Spinal cord (tissue), 10 donors: ENCODE measurements at places on chromosomes 7 and 10.

DNA sequence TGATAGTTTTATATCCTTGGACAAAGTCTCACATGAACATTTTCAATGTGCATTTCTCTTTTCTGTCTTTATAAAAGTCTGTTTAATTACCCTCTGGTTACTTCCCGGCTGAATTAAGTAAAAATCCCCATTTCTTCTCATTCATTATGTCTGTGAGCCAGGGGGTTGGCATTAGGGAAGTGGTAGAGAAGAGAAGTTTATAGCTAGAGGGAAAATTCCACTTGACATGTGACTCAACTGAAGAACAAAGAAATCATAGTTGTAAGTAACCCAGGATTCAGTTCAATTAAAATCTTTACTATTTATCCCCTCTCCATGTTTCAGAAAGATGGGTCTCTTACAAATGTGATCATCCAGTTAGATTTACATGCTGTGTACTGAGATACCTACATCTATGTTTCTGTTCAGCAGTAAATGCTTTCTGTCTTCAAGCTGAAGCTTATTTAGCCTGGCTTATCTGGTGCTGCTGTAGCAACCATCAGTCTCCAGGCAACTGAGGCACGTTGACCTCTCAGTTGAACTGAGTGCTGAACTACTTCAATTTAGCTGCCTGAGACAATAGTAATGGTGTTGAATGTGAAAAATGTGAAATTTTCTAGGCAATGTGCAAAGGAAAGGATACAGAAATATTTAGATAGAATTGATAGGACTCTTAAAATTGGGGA, 181.6 kb downstream of the MLLT10 start:
- DNase-seq, result no peak

GRCh38 chr7:82317760-82318159, 125.8 kb downstream of the CACNA2D1 start:
- DNase-seq, result no peak

DNA sequence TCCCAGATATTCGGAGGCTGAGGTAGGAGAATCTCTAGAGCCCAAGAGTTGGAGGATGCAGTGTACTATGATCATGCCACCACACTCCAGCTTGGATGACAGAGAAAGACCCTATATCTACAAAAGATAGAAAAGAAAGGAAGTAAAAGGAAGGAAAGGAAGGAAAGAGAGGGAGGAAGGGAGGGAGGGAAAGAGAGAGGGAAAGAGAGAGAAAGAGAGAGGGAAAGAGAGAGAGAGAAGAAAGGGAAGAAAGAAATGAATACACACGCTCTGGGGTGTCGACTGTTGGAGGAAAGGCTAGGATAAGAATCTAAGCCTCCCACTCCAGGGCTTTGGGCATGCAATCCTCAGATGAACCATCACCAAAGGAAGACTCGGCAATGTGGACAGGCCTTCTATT, 69.9 kb downstream of the PARD3 start:
- DNase-seq, result no peak

GRCh38 chr10:96390460-96390864, 31.7 kb upstream of the OPALIN start:
- peak; percentile 79 for DNase-seq

- no peak for DNase-seq
Measured at GRCh38 chr7:5379546-5379945, 44.1 kb downstream of the TNRC18 start.

DNA sequence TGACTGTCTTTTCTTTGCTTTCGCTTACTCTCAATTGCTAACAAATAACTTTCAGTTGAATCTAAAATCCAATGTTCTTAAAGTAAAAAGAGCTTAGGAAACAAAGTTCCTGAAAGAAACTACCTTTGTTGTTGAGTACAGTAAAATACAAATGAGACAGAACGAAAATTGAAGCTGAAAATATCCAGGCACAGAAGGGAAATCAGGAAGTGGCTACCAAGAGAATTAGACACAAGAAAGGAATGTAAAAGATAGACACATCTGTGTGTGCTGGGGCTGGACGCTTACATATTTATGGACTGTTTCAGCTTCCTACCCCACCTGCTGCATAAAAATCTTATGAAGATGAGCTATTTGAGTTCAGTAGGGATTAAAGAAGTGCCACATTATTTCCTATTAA, 161.7 kb upstream of the PLXDC2 start:
- no peak for DNase-seq

GRCh38 chr10:91713461-91714072, 80.7 kb upstream of the PPP1R3C start:
- DNase-seq, result no peak

DNA sequence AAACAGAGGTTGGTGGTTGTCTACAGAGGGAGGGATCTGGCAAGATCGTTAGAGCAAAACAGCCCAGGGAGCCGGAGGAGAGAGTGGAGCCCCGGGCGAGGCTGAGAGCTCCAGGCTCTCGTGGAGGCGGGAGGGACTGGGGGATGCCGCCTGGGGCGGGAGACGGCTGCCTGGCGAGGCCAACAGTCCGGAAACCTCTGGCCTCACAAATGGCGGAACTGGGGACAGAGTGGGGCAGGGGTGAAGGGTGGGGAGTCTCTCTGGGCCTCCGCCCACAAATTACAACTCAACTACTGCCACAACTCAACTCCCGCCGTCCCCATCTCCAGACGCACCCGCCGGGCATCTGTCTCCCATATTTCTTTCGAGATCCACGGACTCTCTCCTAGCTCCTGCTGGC, 47.7 kb downstream of the CLEC2L start:
- no peak for DNase-seq

- no peak for DNase-seq
Measured at GRCh38 chr10:78862328-78862640, 206.5 kb upstream of the ZMIZ1 start.

GRCh38 chr10:112898540-112899390, 51.3 kb upstream of the TCF7L2 start:
- no peak for DNase-seq

DNA sequence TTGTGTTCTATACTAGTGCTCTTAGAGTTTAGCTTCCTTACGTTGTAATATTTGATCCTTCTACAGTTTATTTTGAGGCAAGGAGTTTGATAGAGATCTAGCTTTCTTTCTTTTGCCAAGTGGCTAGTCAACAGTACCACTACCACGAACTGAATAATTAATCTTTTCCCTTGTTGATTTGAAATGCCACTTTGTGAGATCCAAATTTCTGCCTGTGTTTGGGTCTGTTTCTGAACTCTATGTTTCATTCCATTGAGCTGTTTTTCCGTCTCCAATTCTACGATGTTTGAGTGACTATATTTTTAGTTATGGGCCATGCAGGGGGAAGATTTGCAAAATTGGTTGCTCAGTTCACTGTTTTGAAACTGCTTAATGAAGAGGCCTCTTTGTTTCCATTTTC, 134.7 kb downstream of the KIAA1217 start:
- DNase-seq, result no peak

DNA sequence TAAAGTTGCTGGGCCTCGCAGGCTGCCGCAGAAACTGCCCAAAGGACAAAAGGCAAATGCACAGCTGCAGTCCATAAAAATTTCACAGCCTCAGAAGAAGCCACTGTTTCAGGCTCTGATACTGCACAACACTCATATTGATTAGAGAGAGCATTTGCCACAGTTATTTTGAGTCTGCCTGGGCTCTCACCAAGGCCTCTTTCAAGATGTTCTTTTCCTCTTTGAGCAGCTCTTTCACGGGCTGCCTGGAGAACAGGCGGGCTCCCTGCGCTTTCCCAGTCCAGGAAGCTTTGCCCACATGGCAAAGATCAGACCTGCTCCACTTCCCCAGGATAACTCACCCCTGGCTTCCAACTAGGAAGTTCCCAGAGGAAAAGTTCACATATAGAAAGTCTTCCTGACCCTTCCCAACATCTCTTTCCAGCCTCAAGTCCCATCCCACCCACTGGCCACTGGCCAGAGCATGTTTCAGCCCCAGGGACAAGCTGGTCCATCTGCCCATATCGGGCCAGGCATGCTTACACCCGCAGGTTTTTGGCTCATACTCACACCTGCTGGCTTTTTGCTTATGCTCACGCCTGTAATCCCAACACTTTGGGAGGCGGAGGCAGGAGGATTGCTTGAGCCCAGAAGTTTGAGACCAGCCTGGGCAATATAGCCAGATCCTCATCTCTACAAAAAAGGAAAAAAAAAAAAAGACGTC, 3.3 kb downstream of the SLIT1 start:
- DNase-seq, result no peak

- peak; percentile 87 for DNase-seq
Measured at GRCh38 chr7:128459394-128459878, 3.8 kb downstream of the HILPDA start.

DNA sequence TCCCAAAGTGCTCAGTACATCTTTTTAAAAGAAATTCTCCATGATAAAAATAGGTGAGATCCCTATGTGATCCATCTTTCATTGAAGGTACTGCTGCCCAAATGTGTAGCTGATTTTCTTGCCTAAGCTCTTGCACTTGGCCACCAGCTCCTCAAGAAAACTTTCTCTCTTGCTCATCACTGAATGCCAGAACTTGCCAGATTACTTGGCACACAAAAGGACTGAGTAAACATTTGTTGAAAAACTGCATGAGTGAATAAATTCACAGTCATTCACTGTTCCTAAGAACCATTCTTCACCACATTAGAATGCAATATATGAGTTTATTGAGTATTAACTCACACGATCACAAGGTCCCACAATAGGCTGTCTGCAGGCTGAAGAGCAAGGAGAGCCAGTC, 99.9 kb downstream of the TRIL start:
- no peak for DNase-seq

DNA sequence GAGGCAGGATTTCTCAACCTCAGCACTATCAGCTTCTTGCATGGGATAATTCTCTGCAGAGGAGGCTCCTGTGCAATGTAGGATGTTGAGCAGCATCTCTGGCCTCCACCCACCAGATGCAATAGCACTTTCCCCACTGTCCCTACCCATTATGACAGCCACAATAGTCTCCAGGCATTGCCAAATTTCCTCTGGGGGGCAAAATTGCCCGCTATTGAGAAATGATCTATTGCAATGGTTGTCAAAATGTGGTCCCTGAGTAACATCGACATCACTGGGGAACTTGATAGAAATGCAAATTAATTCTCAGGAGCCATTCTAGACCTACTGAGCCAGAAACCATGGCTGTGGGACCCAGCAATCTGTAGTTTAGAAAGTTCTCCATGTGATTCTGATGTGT, 7.0 kb downstream of the KCNK18 start:
- DNase-seq, result no peak

GRCh38 chr7:131325179-131325840, 2.4 kb upstream of the MKLN1 start:
- DNase-seq, result no peak

- no peak for DNase-seq
Measured at GRCh38 chr10:83925133-83925532, 214.2 kb upstream of the GHITM start.

- DNase-seq, result no peak
Measured at GRCh38 chr7:105281966-105282365, 106.8 kb downstream of the SRPK2 start.

DNA sequence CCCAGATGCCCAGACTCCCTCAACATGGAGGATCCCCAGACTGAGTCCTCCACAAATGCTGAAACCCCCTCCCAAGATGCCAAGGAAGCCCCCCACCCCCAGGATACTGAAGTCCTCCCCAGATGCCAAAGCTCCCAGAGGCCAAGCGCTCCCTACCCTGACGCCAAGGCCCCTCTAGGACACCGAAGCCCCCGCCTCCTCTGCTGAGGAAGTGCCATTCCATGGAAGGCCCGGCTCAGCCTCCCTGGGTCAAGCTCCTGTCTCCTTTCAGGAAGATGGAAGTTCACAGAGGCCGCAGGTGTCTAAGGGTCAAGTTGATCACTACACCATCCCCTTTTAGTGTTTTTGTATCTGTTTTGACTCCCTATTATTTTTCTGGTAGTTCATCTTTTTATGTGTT, 606.8 kb downstream of the DNAJB6 start:
- no peak for DNase-seq

- peak; percentile 63 for DNase-seq
Measured at GRCh38 chr7:69847921-69848612, 249.8 kb downstream of the AUTS2 start.

- DNase-seq, result no peak
Measured at GRCh38 chr7:39091774-39092173, 114.1 kb downstream of the POU6F2 start.

DNA sequence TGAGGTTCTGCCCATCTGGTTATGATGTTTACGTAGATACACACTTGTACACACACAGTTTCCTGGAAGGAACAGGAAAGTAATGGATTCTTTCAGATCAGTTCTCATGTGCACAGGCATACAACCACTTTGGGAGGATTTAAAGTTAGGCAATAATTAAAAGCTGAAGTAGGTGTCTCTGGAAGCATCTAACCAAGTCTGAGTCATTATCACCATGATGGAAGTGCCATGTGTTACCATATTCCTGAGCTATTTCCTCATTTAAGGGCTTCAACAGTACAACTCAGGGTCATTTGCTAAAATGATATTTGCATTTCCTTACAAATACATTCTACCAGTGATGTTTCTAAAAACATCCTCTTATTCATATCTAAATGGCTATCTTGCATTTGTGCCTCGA, 41.4 kb upstream of the BET1 start:
- DNase-seq, result no peak

GRCh38 chr7:25375805-25376600, 147.7 kb upstream of the NPVF start:
- DNase-seq, result no peak

- no peak for DNase-seq
Measured at GRCh38 chr10:24153031-24153430, 55.9 kb upstream of the KIAA1217 start.

- no peak for DNase-seq
Measured at GRCh38 chr10:70558871-70559810, 43.4 kb downstream of the PRF1 start.

- DNase-seq, result no peak
Measured at GRCh38 chr10:75919913-75920312, 488.5 kb downstream of the LRMDA start.

- DNase-seq, result no peak
Measured at GRCh38 chr7:147664541-147664940, 926.0 kb upstream of the C7orf33 start.

- DNase-seq, result no peak
Measured at GRCh38 chr7:137399827-137400823, 56.6 kb upstream of the PTN start.

DNA sequence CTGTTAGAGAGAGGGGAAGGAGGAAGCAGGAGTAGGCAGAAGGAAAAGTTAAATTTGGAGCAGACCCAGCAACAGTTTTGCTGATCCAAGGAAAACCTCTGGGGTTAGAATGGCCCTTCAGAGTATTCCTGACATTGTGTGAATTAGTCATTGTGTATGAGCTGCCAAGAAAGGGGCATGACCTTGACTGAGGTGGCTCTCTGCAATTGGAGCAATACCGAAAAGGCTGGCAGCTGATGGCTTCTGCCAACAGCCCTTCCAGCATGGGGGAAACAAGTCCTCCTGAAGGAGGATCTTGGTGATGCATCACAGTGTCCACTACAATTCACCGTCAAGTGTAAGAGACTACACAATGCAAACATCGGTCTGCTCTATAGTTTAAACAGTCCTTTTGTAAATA, 20.6 kb upstream of the WASL start:
- DNase-seq, result no peak
